Effector memory CD8-positive, alpha-beta T cell (primary cell): ENCODE measurements at places on chromosomes 12 and 14.

- DNase-seq = no peak
Observed at GRCh38 chr12:125245581-125246557, 180.6 kb downstream of the AACS start.

DNA sequence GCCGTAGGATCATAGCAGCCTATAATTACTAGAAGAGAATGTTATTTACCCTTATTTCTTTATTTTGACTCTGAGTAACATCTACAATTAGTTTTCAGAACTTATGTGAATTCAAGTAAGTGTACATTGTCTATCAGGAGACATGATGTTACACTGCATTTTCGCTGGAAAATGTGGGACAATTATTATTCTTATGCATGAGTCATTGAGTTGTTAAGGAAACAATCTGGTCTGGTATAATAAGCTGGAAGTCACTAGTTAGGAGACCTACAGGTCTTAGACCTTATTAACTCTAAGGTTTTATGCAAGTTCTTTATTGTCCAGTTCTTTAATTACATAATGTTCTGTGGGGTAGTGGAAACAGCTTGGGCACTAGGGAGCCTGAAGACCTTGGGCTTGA lies 5.8 kb downstream of the KTN1 start:
- DNase-seq = no peak

GRCh38 chr12:24565300-24565699 lies 383.6 kb downstream of the BCAT1 start:
- no peak for DNase-seq

- DNase-seq = no peak
Observed at GRCh38 chr12:111448266-111448830, 42.6 kb downstream of the SH2B3 start.

GRCh38 chr14:45699471-45699870 lies 446.5 kb upstream of the MIS18BP1 start:
- DNase-seq = no peak

DNA sequence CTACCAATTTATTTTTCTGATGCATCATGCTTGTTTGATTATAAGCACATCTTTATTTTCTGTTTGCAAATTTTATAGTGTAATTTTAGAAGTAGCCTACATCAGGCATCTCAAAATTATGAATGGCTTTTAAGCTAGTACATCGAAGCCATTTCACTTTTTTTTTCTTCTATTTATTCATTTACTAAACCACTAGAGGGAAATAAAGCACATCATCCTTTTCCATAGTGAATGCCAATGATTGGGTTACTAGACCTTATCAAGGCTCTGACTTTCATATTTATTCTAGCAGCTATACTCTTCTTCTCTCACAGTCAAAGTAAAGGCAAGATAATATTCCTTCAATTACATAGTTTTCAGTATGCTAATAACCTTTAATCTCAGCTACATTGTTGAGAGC lies 736.4 kb upstream of the LRFN5 start:
- DNase-seq = no peak

DNA sequence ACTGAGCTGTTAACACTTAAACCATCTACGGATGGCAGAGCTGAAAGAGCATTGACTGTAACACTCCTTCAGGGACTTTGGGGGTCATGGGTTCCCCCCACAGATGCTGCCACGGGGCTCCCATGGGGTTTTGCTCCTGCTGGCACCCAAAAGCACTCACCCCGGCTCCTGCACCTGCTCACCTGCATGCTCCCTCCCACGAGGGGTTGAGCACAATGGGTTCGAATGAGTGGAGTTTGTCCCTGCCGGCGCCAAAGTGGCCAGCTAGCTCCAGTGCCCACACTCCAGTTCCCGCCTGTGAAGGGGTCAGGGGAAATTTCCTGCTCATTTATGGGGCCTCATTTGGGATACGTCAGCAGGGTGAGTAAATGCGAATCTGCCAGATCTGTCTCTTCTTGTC lies 40.7 kb downstream of the TNFAIP2 start:
- DNase-seq = no peak

DNA sequence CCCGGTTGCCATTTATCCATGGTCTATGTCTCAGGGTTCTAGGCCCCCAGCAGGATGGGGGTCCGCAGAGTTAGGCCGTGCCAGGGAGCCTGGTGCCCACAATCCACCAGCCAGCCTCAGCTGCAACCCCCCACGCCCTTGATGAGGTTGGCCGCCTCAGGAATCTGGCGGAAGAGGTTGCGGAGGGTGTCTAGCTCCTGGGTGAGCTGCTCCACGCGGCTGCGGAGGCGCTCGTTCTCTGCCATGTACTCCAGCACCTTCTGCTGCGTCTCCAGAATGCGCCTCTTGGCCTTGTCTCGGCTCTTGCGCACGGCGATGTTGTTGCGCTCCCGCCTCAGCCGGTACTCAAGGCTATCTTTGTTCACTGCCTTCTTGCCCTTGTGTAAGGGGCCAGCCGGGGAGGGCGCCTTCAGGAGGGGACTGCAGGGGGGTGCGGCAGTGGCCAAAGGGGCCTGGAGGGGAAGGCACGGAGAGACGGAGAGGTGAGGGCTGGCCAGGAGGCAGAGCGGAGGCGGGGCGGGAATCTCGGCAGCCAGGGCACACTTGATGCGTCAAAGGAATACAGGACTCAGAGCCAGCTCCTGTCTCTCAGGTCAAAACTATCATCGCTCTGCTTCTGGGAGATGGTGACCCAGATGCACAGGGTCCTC lies 1.6 kb downstream of the CEBPE start:
- DNase-seq = no peak

GRCh38 chr12:78540606-78541336 lies 323.8 kb upstream of the SYT1 start:
- DNase-seq = no peak

DNA sequence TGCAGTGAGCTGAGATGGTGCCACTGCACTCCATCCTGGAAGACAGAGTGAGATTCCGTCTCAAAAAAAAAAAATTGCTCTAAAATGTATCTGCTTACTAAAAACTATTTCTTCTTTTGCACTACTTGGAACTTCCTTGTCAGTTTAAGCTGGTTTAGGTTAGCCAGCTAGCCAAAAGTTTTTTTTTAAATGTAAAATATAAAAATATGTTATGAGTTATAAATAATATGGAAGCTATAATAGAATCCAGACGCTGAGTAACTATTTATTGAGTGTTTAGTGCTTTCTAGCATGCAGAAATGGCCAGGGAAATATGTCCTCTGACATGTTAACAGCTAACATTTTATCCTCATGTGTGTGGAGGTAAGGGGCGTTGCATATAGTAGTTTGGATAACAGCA lies 85.6 kb downstream of the PLEKHA5 start:
- DNase-seq = no peak

DNA sequence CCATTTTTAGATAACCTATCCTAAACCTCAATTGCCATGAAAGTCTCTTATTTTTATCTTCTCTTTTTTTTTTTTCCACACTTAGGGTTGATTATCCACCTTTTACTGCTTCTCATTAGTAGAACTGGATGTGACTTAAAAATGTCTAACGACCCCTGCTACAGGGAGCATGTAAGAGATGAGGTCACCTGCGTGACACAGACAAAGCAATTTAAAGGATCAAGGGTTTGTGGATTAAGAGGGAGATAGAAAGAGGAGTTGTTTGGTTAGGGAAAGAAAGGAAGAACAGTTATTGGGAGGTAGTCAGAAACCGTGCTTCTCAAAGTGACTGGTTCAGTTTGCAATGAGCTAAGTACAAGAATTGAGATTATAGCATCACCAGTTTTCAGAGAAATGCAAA lies 239.1 kb downstream of the ALX1 start:
- DNase-seq = no peak

- DNase-seq = no peak
Observed at GRCh38 chr12:115335048-115335447, 651.1 kb upstream of the TBX3 start.

DNA sequence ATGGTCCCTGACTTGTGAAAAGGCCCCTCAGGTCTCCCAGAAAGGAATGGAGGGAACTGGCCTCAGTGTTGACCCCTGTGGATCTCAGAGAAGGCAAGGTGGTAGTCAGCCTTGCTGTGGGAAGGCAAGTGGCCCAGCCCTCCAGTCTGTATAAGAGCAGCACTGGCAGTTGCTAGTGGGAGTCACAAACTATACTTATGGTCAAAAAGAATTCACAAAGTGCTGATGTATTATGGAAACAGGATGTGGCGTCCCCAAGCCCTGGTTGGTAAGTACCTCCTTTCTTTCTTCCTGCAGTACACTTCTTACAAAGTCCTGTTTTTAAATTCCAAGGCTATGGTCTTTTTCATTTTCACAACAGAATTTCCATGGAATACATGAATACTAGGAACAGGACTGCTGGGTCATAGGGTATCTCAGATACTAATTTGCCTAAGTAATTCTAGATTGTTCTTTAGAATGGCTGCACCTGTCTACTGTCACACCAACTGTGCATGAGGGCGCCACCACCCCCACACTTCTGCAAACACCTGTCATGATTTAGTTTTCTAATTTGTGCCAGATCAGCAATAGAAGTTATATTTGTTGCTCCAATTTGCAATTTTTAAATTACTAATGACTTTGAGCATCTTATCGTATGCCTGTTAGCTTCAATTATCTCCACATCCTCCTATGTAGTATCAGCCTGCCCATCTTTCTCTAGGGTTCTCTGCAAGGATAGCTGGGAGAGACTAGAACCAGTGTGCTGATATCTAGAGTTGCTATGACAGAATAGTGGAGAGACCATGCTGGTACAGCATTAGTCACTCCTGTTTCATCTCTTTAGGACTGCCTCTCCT lies 40.7 kb upstream of the TMEM263 start:
- no peak for DNase-seq

DNA sequence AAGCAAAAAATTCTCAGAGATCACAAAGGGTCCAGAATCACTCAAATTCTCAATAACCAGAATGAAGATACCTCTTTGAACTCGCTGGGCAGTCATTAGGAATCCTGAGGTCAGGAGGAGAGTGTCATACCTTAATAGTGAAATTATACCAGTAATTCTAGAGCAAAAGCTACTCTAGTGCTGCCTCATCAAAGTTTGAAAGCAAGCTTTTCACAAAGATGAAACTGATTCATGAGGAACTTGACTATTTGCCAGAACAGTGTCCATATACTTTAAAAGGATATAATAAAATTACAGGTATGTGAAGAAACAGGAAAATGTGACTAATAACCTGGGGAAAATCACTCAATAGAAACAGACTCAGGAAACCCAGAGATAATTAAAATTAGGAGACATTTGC lies 44.5 kb downstream of the EML5 start:
- no peak for DNase-seq

GRCh38 chr12:125515887-125516286 lies 450.7 kb downstream of the AACS start:
- no peak for DNase-seq

DNA sequence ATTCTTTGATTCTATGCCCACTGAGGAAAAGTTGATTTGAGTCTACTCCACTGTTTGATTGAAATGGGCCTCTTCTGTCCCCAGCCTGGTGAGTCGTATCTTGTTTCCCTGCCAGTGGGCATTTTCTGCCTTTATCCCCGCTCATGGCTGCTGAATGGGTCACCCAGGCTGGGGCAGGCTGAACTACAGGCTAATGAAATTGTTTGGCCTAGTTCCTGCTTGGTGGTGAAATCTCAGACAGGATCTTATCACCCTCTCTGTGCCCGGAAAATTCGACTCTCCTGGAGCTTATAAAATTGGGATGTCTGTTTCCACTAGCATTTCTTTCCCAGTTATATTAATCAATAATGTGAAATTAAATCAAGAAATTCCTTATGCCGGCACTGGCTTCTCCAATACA lies 65.0 kb downstream of the CHST11 start:
- no peak for DNase-seq

DNA sequence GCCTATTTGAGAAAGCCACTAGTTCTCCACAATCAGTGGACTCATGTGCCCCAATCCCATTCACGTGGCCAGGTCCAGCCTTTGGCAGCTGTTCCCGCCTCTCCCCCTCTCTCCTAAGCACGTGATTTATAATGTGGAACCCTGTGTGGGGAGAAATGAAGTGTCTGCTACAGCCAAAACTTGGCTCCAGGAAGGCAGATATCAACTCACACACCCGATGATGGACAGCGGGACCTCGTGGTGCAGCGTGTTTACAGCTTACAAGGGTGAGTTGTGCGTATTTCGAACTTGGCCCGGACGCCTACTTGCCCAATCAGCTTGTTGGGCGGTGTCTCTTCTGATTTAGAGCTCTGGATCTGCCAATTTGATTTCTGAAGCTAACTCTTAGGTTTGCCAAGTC lies 38.1 kb upstream of the FAM181A start:
- no peak for DNase-seq
